ENCODE measurements at places on chromosomes 5 and 9. TPM values are rescaled to one million over a fixed set of nuclear protein-coding genes. Genes with fewer than 3 reads are reported as not detected.
A peak's percentile ranks its signal among the peaks of the same experiment; 100 is the strongest.

- no peak for DNase-seq
Observed at GRCh38 chr5:154325566-154325965, 120.2 kb upstream of the SAP30L start.

DNA sequence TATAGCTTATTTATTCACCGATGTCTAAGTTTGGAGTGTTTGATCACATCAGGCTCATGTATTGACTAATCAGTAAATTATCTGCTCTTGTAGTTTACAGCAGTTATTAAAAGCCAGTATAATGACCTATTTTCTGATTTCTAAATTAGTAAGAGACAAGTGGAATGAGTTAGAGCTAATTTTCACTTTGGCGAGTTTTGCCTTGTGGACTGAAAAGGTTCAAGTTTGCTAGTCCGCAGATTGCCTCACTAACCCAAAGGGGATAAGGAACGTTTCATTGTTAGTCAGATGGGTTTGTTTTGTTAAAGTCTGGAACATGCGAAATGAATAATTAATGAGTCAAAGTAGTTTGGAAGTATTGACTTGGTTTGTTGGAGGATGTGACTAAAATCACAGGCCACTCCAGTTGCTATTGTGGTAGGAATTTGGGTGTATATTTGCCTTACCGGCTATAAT, 40.1 kb downstream of the SMARCA2 start:
- DNase-seq: no peak

Gene BTNL3
- total RNA-seq: not detected

DNA sequence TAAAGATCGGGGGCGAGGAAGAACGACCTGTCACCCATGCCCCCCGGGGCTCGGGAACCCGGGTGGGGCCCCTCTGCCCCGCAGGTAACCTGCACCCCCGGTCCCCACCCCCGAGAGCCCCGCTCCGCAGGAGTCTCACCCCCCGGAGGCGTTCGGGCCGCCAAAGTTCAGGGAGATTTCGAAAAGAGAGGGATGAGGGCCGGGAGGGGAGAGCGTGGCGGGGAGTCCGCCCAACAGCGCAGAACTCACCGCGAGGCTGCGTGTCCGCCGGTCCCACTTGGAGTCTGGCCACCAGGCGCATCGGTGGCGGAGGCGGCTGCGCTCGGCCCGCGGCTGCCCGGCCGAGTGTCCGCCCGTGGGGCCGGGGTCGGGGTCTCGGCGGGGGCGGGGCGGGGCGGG, at the start of gene PHF19:
PHF19 (minus strand) TSS at position 347 of the 399 bp plus-strand sequence. CDS start 2,447 bp downstream, outside the sequence.
- no peak for DNase-seq

DNA sequence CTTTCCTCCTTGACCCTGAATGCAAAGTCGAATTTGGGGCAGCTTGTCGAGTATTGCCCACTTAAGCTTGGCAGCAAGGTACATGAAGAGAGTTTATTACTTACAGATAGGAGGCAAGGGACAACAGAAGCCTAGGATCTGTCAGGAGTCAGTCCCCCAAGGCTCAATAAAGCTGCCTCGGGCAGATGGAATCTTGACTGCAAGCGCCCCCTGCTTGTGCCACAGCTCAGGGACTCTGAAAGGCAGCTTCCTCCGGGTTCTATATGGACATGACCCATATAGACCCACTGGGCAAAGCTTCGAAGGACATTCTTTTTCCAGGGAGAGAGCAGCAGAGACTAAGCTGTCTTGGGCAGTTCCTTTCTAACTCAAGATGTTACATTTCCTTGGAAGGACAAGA, 971.5 kb downstream of the EFNA5 start:
- no peak for DNase-seq

DNA sequence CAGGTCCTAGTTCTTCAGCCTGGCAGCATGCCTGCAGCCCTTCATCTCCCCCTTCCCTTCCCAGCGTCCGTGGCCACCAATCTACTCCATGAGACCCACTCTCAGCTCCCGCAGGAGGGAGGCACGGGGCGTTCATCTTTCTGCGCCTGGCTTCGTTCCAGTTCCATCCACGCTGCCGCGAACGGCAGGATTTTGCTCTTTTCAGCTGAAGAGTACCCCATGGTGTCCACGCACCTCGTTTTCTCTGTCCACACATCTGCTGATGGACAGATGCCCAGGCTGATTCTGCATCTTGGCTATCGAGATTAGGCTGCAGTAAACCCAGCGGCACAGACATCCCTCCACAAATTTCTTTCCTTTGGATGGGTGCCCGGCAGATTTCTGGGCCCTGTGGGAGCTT, 30.5 kb upstream of the NKD2 start:
- DNase-seq: no peak

- no peak for DNase-seq
Observed at GRCh38 chr5:39450487-39450886, 25.7 kb upstream of the DAB2 start.

DNA sequence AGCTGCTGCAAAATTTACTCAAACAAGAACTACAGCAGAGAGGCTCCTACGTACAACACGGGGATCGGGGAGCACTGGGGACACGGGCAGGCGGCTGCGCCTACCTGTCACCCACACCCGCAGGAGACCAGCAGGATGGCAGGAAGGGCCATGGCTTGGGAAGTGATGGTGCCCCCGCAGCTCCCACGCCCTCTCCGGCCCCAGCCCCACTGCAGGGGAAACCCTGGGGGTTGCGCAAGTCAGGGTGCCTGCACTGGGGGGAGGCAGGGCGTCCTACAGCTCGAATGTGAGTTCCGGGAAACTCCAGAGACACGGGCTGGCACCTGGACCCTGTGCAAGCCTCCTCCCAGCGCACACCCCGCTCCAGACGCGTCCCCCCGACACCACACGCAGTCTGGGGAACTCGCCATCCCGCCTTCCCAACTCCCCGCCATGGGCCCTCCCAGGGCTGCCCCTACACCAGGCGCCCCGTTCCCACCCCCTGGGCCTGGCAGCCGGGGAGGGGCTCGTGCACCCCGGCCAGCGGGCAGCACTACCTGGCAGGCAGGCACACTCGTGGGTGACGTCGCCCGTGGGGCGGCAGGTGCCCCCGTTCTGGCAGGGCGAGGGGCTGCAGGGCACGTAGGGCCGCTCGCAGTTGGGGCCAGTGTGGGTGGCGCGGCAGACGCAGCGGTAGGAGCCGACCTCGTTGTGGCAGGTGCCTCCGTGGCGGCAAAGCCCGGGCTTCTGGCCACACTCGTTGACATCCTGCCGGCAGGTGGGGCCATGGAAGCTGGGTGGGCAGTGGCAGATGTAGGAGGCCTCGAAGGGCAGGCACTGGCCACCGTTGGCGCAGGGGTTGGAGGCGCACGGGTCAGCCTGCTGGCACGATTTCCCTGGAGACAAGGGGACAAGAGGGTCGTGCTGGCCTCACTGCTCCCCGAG, 23.3 kb downstream of the NOTCH1 start:
- DNase-seq: no peak

DNA sequence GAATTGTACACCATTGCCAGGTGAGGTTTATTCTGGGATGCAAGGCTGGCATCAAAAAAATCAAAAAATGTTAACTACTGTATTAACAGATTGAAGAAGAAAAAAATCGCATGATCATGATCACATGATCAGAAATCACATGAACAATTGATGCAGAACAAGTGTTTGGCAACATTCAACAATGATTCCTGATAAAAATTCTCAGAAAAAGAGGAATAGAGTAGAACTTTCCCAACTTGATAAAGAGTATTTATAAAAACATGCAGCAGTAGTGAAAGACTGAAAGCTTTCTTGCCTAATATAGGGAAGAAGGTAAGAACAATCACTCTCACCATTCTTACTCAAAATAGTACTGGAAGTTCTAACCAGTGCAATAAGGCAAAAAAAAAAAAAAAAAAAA, 16.4 kb downstream of the SLCO4C1 start:
- DNase-seq: no peak

Gene NIM1K
- 2.0 TPM for total RNA-seq

GRCh38 chr5:17118631-17119030, 98.8 kb upstream of the BASP1 start:
- DNase-seq: no peak

- no peak for DNase-seq
Observed at GRCh38 chr5:149745-150485, 41.4 kb upstream of the LRRC14B start.

- DNase-seq: no peak
Observed at GRCh38 chr5:137061382-137061781, 437.7 kb downstream of the SPOCK1 start.

Gene SLC23A1
- total RNA-seq: not detected

- DNase-seq: no peak
Observed at GRCh38 chr5:140115186-140115500, 1.2 kb downstream of the PURA start.

DNA sequence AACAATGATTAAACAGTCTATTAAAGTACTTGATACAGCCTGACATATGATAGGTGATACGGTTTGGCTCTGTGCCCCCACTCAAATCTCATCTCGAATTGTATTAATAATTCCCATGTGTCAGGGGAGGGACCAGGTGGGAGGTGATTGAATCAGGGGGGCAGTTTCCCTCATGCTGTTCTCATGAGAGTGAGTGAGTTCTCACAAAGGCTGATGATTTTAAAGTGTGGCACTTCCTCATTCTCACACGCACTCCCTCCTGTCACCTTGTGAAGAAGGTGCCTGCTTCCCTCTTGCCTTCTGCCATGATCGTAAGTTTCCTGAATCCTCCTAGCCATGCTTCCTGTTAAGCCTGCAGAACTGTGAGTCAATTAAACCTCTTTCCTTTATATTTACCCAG, 40.1 kb upstream of the TARS1 start:
- DNase-seq: no peak

- DNase-seq: no peak
Observed at GRCh38 chr5:143165049-143165880, 238.2 kb downstream of the NR3C1 start.

- DNase-seq: no peak
Observed at GRCh38 chr9:107875571-107875980, 386.0 kb upstream of the KLF4 start.

GRCh38 chr5:173953528-173954090, 35.4 kb upstream of the C5orf47 start:
- no peak for DNase-seq

Gene SPINK7
- not detected for total RNA-seq

Gene KIF3A
- total RNA-seq: 8.4 TPM

- no peak for DNase-seq
Observed at GRCh38 chr9:121038804-121039203, 11.3 kb downstream of the C5 start.

Gene FST
- 11.5 TPM for total RNA-seq

- peak; percentile 79 for DNase-seq
Observed at GRCh38 chr5:172806897-172807672, 27.0 kb upstream of the ERGIC1 start.

DNA sequence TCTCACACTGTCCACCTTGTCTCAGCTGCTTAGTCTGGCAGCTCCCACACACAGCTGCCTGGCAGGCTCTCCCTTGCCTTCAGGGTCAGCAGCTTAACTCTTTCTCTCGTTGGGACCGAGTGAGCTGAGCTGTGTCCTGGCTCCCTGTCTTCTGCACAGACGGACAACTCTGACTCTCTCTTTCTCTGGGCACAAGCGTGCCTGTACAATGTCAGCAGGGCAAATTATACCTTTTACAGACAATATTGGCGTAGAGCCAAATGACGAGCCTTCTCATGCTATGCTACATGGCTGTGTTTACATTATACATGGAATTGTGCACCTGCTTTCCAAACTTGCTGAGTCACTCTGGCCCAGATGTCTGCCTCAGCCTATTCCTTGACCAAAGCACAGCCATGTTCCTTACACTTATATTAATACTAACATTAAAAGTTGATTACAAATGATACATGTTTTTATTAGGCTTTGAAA, 188.6 kb downstream of the CYLC2 start:
- peak; percentile 5 for DNase-seq

Data from tibial nerve (tissue), 4 donors.